Activated naive CD4-positive, alpha-beta T cell treated with anti-CD3 and anti-CD28 coated beads, Interleukin-2, amount 50 U/mL, for 72 hours (primary cell): ENCODE measurements at places on chromosomes 6 and 20. TPM values are rescaled to one million over a fixed set of nuclear protein-coding genes. Genes with fewer than 3 reads are reported as not detected.

- DNase-seq, result no peak
Measured at GRCh38 chr20:1918491-1919165, 23.4 kb downstream of the SIRPA start.

DNA sequence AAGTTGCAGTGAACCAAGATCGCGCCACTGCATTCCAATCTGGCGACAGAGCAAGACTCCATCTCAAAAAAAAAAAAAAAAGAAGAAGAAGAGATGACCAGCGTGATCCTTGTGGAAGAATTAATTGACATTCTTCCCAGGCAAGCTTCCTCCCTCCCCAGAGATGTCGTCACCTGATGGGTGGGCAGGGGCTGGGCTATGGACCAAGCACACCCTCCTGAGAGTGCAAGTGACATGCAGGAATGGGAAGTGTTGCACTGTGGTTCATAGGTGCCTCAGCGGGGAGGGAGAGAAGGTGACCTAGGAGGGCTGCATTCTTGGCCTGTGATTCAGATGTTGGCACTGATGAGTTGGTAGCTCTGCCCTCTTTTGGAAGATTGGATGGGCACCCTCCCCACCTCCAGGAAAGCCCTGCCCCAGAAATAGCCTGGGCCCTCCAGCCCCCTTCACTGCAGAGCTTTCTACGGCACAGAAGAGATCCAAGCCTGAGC is 37.8 kb downstream of the TAF8 start:
- DNase-seq, result no peak

DNA sequence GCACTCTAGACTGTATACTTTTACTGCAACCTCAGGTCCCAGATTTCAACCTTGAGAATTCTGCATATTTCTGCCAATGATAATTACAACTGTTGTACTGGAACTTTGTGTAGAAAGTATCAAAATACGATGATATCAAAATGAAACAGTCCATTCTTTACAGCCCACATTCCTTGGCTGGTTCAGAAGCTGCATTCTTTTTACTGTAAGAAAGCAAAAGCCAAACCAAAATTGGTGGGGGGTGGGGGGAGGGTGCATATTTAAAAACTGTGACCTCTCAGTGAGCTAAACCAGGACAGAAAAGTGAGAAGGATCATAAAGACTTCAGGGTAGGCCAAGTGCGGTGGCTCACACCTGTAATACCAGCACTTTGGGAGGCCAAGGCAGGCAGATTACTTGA is 41.8 kb upstream of the UBR2 start:
- DNase-seq, result no peak

- DNase-seq, result no peak
Measured at GRCh38 chr6:169577236-169577635, 124.6 kb downstream of the WDR27 start.

GRCh38 chr6:43391440-43392031 is 22.1 kb upstream of the ZNF318 start:
- no peak for DNase-seq

DNA sequence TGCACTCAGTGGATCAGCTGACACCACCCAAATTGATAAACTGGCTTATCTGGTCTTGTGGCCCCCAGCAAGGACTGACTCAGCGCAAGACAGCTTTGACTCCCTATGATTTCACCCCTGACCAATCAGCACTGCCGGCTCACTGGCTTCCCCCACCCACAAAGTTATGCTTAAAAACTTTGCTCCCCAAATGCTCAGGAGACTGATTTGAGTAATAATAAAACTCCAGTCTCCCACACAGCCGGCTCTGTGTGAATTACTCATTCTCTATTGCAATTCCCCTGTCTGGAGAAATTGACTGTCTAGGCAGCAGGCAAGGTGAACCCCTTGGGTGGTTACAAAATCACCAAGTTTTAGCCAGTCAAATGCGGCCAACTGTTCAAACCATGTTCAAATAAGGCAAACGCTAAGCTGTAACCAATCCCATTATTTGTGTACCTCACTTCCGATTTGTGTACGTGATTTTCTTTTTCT is 32.5 kb downstream of the SLC22A2 start:
- peak; percentile 43 for DNase-seq

GRCh38 chr20:20603339-20603990 is 109.0 kb downstream of the RALGAPA2 start:
- DNase-seq, result no peak

- no peak for DNase-seq
Measured at GRCh38 chr6:44921798-44922197, 406.3 kb upstream of the RUNX2 start.

DNA sequence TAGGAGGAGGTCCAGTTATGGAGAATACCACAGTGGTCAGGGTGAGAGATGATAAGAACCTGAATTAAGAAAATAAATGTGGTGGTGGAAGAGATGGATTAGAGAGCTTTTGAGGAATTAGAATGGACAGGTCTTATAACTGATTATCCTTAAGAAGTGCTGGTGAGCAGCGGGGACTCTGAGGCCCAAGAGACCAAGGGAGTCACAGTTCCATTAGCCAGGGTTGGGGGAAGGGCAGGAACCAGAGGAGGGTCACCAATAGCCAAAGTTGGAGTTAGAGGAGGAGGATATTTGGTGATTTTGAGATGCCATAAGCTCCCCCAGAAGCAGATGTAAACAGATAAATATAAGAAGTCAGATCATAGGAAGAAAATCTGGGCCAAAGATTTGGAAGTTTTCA is 87.1 kb upstream of the PAK5 start:
- no peak for DNase-seq

GRCh38 chr20:37081717-37082289 is 14.0 kb downstream of the RBL1 start:
- no peak for DNase-seq

- DNase-seq, result no peak
Measured at GRCh38 chr6:163757520-163757919, 343.0 kb downstream of the QKI start.

DNA sequence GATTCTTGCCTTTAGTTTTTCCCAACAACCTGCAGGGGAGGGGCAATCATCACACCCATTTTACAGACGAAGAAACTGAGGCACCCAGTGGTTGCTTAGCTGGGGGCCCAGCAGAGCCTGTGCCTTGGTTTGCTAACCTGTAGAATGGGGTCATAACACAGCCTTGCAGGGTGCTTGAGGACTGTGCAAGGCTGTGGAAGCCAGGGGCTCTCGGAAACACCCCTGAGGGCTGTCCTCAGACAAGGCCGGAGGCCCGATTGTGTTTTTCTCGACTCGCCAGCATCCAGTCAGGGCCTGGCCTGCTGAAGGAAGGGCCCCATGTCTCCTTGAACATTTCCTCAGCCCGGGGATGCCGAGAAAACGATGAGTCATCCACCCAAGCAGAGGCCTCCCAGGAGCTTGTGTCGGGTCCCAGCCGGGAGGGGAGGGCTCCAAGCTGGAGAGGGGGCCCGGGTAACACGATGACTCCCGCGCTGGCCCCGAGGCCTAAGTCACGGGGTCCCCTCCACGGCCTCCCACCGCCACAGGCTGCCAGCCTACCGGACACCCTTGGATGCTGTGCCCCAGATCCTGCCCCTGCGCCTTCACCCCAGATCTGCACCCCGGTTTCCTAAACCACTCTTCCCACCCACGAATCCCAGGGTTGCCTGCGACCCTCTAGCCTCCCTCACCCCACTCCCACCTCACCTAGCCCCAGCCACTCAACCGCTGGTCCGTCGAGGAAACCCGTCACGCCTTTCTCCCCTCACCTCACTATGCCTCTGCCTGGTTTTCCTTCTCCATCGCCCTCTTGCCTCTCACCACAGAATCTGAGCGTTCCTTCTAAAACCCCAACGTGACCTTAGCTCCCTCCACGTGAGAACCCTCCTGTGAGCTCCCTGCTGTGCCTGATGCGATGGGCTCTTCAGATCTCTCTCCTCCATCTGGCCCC is 10.6 kb downstream of the NOL4L start:
- DNase-seq, result peak; percentile 48

DNA sequence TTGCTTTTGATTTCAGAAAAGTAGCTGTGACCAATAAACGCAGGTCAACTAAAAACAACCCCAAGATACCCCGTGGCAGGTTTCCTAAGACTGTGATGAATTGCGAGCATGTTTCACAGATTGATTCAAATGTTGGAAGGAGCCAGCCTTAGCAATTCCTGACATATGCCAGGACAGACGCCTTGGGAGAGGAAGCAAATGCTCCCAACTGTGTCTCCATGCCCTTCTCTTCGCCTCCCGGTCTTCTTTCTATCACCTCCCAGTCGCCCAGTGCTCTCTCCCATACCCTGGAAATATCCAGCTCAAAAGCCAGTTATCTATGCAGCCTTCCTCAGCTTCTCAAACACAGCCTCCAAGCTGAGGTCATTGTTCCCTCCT is 32.0 kb downstream of the KIAA0319 start:
- DNase-seq, result no peak

DNA sequence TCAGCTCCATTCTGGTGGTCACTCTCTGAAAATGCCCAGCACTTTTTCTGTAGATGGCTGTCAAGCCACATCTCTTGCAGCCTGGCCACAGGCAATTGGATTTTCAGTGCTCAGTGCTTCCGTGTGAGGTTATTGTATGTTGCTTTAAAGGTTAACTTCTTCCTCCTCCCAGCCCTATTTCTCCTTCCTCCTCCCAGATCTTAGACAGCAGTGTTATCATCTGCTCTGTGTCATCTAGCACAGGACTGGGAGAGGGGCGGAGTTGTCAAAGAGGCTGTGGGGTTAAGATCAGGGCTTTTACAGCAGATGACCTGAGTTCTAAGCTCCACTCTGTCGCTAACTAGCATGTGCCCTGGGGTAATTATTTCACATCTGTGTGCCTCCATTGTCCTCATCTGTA is 129.0 kb downstream of the PHACTR3 start:
- no peak for DNase-seq

DNA sequence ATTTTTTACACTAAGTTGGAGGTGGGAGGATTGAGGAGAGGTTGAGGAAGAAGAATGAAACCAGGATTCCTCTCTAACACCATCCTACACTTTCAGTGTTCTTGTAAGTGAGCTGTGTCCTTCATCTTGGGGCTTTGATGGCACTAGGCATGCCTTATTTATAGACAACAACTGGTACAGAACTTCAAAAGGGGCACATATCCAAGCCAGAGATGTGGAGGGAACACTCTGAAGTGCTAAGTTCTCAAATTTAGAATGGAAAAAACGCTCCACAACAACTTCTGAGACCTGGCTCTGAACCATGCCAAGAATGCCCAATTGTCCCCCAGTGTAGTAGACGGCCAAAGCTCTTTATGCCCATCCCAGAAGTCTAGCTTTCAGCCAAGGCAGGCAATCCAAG is 16.2 kb upstream of the PKHD1 start:
- DNase-seq, result no peak

GRCh38 chr6:22958677-22959076 is 389.3 kb downstream of the HDGFL1 start:
- no peak for DNase-seq

DNA sequence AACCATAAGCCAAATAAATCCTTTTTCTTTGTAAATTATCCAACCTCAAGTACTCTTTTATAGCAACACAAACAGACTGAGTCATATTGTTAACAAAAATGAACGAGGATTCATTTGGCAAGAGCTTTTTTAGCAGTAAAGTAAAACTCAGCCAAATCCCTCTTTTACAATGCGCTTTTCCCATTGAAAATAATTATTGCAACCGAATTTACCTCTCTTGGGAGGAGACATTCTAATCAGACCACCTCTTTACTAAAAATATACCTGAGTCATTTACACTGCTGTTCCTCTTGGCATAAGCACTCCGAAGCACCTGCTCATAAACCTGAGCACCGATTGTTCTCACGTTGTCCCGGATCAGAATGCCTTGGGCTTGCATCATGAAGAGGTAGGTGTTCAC is 57.4 kb downstream of the B4GALT5 start:
- DNase-seq, result no peak

- DNase-seq, result no peak
Measured at GRCh38 chr6:21438986-21439352, 154.6 kb upstream of the SOX4 start.

GRCh38 chr20:33684533-33685327 is 1.5 kb downstream of the E2F1 start:
- DNase-seq, result no peak

PRPH2 gene
- not detected for total RNA-seq

HTR1E gene
- total RNA-seq, result not detected

UBE2C gene
- total RNA-seq, result 371 TPM

SIRPB2 gene
- total RNA-seq, result not detected

LY6G6D gene
- total RNA-seq, result not detected

CAGE1 gene
- total RNA-seq, result not detected
